ENCODE measurements at places on chromosomes 11 and 22.

DNA sequence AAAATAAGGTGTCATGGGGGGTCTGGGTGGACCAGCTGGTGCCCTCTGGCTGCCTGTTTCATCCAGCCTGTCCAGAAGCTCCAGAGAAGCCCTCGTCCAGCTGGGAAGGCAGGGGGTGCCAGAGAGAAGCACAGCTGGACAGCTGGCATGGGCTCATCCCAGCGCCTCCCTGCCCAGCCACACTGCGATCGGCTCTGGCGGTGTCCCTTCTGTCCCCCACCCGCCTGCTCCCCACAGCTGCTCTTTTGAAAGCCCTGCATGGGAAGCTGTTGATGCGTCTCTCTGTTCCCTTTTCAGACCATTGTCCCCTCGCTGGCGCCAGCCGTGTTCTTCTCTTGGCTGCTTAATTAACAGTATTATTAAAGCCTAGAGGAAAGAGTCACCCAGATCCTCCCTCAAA is 86.5 kb downstream of the MN1 start:
- DNase-seq = no peak

DNA sequence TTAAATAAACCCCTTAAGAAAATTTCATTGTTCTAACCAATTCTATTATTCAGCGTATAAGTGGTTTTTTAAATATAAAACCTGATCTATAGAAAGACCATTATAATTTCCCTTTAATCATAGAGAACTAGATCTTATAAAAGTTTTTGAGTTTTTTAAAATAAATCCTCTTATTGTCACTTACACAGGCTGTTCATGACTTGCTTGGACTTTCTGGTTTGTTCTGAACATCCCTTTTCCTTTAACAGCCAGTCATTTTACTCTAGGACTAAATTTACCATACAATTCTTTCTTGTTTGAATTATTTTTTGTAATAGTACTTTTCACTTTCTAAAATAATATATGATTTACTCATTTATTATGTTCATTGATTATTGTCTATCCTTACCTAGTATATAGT is 4.7 kb downstream of the NXPE2 start:
- no peak for DNase-seq

- no peak for DNase-seq
These were observed 50.9 kb downstream of the ARFGAP3 start for GRCh38 chr22:42805998-42806830.

DNA sequence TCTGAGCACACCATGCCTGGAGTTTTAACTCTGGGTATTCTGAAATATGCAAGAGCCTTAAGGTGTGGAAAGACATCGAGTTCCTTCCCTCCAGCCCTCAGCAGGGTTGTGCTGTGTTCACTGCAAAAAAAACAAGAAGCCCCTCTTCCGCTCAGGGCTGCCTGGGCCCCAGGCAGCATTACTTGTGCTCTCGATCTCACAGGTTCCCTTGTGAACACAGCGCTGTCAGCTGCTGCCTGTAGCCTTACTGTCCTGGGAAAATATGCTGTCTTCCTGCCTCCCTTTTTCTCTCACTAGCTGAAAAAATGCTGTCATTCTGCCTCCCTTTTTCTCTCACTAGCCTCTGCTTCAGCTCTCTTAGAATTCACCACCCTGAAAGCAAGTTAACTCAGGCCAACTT is 15.7 kb upstream of the TENM4 start:
- no peak for DNase-seq

DNA sequence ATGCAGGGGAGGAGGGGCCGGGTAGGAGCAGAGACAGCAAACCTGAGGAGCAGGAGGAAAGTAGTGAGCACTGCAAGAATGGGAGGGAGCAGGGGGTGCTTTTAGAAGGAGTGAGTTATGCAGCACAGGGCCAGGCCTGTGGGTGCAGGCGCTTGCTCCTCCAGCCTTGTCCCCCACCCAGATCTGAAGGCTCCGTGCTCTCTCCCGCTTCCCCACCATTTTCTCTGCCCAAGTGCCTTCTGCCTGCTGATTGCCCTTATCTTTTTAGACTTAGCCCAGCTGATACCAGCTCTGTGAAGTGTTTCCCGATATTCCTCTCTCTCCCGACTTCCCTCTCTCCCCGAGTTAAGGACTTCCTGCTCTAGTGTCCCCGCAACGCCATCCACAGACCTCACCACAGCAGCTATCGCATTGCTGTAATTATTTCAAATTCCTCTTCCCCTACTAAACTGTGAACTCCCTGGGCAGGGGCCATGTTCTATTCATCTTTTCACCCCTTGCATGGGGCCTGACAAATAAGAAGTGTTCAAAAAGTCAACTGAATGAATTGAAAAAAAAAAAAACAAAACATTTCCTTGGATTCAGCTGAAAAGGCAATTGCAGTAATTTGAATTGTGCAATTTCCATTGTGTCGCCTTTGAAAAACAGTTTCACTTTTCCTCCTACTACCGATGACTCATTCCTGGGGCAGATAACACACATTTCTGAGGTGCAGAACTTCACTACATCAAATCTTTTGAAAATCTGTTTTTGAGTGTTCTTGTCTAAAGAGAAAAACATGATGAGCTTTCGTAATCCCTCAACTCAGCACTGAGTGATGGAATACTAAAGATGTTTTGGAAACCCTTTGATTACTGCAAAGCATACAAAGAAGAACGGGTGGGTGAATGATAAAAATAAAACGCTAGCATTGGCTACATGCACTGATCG is 69.7 kb upstream of the BMAL1 start:
- DNase-seq = no peak

DNA sequence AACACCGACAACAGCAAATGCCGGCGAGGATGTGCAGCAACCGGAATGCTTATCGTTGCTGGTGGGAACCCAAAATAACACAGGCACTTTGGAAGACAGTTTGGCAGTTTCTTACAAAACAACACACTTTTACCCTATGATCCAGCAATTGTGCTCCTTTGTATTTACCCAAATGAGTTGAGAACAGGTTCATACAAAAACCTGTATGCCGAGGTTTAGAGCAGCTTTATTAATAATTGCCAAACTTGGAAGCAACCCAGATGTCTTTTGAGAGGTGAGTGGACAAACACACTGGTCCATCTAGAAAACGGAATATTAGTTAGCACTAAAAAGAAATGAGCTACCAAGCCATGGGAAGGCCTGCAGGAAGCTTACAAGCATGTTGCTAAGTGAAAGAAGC is 118.9 kb downstream of the CTTN start:
- DNase-seq = no peak

GRCh38 chr11:8286886-8287285 is 23.2 kb upstream of the LMO1 start:
- no peak for DNase-seq

- DNase-seq = no peak
These were observed 4.1 kb downstream of the RTCB start for GRCh38 chr22:32407936-32408335.

GRCh38 chr11:86627776-86628455 is 44.5 kb downstream of the ME3 start:
- DNase-seq = peak; percentile 72

GRCh38 chr11:123174196-123175183 is 20.6 kb downstream of the CLMP start:
- DNase-seq = peak; percentile 72

DNA sequence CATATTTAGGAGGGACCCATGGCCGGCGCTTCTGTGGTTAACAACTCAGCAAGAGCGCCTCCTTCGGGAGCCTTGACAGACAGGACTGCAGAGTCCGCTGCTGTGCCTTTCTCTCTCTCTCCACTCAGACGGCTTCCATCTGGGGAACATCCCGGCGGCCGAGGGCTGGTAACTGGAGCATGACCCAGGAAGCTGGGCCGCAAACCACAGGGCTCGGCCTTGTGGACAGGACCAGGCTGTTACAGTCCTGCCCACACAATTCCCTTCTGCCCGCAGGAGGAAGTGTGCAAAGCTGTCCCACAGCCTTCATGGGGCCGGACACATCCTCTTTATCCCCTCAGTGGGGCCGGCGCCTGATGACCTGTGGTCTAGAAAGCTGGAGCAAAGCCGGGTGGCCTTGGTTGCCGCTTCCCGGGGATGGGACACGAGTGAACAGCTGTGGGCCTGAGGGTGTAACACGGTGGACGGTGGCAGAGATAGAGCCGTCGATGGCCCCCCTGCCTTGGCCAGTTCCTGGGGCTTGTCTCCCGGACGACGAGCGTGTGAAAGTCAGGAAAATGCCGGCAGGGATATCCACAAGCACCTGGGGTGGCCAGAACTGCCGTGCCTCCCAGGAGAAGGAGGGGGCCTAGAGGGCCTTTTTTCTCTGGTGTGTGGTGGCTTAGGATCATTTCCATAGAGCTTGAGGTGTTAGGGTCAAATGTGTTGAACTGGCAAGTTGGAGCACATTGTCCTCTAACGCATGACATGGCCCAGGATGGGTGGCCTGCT is 50.1 kb downstream of the FBLN1 start:
- peak; percentile 86 for DNase-seq

- peak; percentile 20 for DNase-seq
These were observed 29.4 kb downstream of the GRIK4 start for GRCh38 chr11:120540744-120541465.

- DNase-seq = no peak
These were observed 13.0 kb upstream of the OPCML start for GRCh38 chr11:133545199-133545803.

GRCh38 chr11:1349327-1350041 is 40.1 kb upstream of the TOLLIP start:
- DNase-seq = no peak

DNA sequence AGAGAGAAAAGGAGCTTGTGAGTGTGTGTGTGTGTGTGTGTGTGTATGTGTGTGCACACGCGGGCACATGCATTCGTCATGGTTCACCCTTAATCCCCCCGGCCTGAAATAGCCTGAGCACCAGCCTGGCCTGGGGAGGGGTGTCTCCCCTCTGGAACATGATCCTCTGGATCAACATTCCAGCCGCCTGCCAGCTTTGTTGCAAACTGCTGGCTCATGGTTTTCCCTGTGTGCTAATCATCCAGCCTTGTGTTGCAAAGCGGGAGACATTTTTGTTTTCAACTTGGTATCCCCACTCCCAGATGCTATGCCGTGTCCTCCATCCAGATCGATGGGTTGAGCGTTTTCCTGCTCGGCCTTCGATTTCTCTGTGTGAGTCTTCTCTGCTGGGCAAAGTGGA is 94.3 kb downstream of the FEZ1 start:
- DNase-seq = no peak

- DNase-seq = no peak
These were observed 593.7 kb downstream of the METTL15 start for GRCh38 chr11:28701760-28702449.

DNA sequence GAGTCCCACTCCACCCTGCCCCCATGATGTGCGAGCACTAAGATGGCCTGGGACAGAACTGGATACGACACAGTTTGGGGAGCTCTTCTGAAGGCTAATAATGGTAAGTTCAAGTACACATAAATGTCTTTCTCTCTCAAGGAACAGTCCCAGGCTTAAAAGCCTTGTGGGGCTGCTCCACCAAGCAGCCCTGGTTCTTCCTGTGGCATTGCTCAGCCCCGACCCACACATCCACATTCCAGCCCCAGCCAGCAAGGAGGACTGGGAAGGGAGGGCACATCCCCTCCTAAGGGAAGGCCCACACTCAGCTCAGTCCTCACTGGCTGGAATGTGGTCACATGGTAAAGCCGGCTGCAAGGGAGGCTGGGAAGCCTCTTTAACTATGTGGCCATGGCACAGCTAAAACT is 13.3 kb upstream of the MB start:
- DNase-seq = no peak

- DNase-seq = no peak
These were observed 19.8 kb downstream of the TPST2 start for GRCh38 chr22:26570115-26570514.

GRCh38 chr11:57650739-57651090 is 1.0 kb upstream of the YPEL4 start:
- DNase-seq = no peak

- no peak for DNase-seq
These were observed 32.1 kb downstream of the RAB30 start for GRCh38 chr11:83039566-83039965.

GRCh38 chr11:63699896-63700295 is 18.6 kb downstream of the RTN3 start:
- DNase-seq = no peak

- DNase-seq = peak; percentile 80
These were observed 13.0 kb upstream of the UPK3A start for GRCh38 chr22:45271667-45272201.

- peak; percentile 58 for DNase-seq
These were observed 49.3 kb downstream of the WNT11 start for GRCh38 chr11:76156971-76157427.

DNA sequence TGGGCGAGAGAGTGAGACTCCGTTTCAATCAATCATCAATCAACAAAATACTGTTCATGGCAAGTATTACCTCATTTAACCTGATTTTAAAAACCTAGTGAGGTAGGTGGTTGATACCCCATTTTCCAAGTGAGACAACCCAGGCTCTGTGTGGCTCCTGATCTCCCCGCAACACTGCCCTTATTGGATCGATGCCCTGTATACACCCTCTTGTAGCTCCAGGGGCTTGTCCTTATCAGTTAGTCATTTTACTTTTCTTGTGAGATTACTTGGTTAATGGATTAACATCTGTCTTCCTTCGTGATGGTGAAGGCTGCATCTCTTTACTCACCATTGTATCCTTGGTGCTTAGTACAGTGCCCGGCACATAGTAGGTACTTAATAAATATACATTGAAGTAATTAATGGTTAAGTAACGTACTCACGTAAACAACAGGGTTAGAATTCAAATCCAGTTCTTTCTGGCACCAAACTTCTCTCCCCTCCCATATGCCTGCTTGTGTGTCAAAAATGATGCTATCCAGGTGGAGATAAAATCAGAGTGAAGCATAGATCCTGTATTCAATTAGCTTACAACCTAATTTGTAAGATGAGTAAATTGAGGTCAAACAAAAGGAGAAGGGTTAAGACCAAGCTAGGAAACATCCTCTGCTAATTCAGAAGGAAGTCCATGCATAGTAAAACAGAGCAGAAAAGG is 1.8 kb upstream of the PRG2 start:
- DNase-seq = no peak

DNA sequence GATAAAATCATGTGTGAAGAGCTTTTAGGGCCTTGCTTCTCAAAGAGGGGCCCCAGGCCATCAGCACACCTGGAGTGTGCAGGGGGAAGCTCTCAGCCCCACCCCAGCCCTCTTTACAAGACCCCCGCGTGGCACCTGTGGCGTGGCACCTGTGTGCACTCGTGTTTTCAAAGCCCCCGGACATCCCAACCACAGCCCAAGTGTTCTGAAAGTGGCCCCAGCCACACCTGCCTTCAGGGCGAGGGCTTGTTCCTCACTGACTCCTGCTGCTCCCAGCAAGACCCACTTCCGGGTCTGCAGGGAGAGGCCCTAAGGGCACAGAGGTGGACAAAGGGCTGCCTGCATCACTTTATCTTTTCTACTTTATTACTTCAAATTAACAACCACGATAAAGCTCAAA is 17.5 kb upstream of the TMEM184B start:
- DNase-seq = no peak
